ENCODE measurements at places on chromosomes 5 and 9.

DNA sequence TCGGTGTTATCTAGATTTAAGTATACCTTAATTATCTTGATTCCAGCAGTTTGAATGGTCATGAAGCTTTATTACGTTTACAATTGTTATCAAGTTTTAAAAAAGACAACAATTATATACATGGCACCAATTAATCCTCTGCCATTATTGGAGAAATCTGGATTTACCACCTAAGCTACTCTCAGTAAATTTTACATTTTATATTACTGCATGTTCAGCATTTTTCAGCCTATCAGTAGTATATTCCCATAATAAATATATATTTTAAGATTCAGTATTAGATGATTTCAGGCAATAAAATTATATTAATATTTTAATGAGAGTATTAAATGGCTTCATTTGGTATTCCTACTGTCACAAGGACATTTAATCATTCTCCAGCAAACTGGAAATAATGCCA is 264.5 kb upstream of the PRDM9 start:
- DNase-seq = no peak

GRCh38 chr5:1406681-1407640 is 38.3 kb downstream of the SLC6A3 start:
- peak; percentile 52 for DNase-seq

DNA sequence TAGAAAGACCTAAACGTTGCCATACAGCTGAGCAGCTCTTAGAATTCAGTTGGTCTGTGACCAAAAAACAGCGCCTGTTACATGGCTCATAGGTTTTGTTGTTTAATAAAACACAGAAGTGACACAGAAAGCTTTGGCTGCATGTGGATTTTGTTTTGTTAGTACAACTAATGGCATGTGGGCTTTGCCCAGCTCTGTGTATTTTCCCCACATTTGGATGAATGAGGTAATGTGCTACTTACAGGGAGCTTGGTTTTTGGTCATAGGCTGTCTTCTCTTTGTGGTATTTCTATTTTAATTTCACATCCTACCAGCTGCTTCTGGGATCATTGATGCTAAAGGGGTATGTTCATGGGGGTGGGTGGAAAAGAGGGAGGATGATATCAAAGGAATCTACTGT is 37.0 kb upstream of the POU4F3 start:
- DNase-seq = no peak

- no peak for DNase-seq
Measured at GRCh38 chr5:143871672-143872071, 59.7 kb downstream of the HMHB1 start.

DNA sequence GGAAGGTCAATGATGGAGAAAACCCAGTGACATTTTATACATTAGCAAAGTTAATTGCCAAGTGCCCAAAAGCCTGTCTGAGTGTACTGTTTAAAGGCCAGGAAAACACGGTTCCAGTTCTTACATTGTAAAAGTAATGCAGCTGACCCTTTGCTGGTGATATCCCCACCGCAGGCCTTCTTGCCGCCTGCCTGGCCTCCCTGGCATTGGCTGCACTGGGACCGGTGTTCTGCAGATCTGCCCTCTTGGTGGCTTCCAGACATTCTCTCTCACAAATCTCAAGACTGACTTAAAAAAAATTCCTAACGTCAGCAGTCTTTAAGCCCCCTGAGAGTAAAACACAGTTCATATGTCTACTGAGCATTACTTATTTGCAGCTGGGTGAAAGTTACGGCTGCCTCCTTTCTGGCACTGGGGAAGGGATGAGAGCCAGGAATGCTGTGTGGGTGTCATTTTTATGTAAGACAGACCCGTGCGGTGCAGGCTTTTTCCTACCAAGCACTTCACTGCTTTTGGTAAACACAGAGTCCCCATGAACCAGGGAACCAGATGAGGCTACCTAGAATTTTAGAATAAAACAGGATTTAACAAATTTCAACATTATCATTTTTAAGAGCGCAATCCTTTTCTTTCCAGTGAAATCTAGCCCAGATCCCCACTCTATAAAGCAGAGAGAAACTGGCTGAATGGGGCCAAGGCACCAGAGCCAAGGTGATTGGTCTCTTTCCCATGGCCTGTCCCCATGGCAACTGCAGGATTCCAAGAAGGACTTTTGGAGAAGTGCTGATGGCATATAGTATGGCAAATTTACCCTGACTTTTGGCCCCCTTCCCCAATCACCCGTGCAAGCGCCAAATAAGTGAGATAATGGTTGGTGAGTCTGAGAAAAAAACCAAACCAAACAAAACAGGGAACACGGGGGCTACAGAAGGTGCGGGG is 80.8 kb downstream of the LMNB1 start:
- DNase-seq = peak; percentile 85

GRCh38 chr5:89996890-89997289 is 412.7 kb downstream of the CETN3 start:
- no peak for DNase-seq

DNA sequence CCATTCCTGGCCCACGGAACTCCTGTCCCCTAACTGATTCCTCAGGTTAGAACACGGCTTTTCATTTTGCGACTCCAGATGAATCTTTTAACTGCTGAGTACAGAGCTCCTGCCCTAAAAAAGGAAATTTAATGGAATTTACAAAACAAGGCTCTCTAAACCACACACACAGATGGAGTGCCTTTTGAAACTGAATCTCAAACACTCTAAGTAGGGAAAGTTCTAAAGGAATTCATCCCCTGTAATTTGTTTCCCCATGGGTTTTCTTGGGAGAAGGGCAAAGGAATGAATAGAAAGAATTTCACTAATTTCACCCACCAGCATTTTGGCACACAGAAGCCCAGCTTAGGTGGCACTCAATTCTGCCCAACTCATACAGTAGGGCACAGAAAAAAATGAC is 106.5 kb downstream of the THBS4 start:
- no peak for DNase-seq

- DNase-seq = peak; percentile 86
Measured at GRCh38 chr5:81233080-81233634, at the start of gene CKMT2. TSS of gene CKMT2 (plus strand) at chr5:81233322. CDS start at chr5:81251133, 17,811 bp downstream.
